ENCODE measurements at places on chromosomes 13 and 19. TPM values are rescaled to one million over a fixed set of nuclear protein-coding genes. Genes with fewer than 3 reads are reported as not detected.

The FAM83E gene
- total RNA-seq: 0.65 TPM

The RFPL4AL1 gene
- not detected for total RNA-seq

The ZNF540 gene
- total RNA-seq: 0.15 TPM

The PSG1 gene
- total RNA-seq: not detected

The CBY2 gene
- not detected for total RNA-seq

The ZNF85 gene
- total RNA-seq: 4.9 TPM

The RNF17 gene
- total RNA-seq: not detected

The ZNF285 gene
- total RNA-seq: 1.9 TPM

The SIGLEC14 gene
- not detected for total RNA-seq

The ETV2 gene
- 0.30 TPM for total RNA-seq

Measured in epithelial cell of umbilical artery (primary cell).